ENCODE measurements at places on chromosomes 16 and 17.

- DNase-seq = no peak
Measured at GRCh38 chr17:36861531-36861930, 75.7 kb upstream of the LHX1 start.

- DNase-seq = no peak
Measured at GRCh38 chr17:70138291-70138865, 31.0 kb upstream of the KCNJ2 start.

DNA sequence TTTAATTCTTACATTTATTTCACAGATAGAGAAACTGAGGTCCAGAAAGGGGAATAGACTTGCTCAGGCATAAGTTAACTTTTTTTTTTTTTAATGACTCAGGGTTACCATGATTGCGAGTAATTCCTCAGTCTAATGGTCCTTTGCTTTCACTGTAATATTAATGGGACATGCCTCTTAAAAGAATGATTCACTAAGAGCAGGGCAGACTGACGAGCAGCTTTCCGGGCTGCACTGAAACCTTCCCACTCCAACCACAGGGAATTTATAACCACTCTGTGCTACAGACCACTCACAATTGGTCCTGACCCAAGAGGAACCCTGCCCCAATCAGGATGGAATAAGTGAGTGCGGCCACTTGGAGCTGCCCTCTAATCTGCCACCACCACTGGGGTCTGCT is 5.7 kb downstream of the HOXB2 start:
- DNase-seq = no peak

DNA sequence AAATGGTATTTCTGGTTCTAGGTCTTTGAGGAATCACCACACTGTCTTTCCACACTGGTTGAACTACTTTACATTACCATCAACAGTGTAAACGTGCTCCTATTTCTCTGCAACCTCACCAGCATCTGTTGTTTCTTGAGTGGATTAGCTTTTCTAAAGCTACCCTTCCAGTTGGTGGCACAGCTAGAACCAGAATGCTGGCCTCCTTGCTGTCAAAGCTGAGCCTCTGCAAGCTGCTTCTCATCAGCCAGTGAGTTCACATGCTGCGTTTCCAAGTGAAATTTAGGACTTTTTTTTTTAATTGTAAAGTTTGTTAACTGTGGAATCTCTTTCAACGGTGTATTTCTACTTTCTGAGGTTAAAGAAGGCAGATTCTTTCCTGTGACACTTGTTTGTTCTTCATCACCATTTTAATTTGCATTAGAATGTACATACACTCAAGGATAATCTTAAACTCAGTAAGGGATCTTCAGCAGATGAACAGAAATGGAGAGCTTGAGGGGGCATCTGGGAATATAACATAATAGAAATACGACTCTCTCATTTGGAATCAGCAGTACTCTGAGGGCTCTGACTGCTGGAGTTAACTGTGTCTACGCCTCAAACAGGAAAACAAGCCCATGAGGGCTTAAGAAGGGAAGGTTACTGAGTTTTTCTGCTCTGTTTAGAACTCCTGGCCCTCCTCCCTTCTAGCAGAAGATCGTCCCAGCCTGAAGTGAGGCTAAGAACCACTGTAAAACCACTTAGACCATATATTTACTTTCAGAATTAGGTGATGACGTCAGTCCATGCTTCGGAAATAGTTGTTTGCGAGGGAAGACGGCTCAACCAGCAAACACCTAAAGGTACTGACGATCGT is 148.4 kb upstream of the FAM20A start:
- DNase-seq = no peak

DNA sequence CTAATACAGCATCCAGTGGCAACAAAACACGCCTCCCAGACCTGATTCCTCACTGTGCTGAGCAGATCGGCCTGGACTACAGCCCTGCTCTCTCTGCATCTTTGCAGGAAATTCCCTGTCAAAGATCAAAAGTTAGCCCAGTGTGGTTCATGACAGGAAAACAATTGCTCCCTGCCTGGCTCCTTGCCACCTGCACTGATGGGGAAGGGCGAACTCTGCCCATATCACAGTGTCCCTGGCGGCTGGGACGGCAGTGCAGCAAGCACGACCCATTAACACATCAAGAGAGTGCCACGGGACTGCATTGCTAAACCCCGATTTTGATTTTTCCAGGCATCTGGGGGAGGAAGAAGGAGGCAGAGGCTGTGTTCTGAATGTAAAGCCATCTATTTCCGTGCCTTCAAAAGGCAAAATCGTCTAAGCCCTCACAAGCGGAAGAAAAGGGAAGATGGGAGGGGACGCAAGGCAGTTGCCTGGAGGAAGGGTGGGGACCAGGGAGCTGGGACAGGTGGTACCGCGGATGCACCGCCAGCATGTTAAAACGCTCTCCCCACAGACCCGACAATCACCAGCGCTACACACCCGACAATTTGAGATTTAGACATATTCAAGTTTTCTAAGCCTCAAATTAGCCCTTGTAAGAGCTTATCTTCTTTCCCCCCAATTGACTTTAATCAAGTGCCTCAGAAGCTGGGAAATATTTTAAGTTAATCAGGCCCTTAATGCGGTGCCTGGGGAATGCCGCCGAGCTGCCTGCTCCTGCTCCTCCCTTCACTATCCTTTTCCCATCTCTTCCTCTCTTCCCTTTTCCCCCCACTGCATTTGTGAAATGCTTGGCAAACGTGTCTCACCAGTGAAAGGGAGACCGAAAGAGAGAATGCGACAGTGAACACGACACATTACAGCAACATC is 238.8 kb upstream of the CDH5 start:
- no peak for DNase-seq

DNA sequence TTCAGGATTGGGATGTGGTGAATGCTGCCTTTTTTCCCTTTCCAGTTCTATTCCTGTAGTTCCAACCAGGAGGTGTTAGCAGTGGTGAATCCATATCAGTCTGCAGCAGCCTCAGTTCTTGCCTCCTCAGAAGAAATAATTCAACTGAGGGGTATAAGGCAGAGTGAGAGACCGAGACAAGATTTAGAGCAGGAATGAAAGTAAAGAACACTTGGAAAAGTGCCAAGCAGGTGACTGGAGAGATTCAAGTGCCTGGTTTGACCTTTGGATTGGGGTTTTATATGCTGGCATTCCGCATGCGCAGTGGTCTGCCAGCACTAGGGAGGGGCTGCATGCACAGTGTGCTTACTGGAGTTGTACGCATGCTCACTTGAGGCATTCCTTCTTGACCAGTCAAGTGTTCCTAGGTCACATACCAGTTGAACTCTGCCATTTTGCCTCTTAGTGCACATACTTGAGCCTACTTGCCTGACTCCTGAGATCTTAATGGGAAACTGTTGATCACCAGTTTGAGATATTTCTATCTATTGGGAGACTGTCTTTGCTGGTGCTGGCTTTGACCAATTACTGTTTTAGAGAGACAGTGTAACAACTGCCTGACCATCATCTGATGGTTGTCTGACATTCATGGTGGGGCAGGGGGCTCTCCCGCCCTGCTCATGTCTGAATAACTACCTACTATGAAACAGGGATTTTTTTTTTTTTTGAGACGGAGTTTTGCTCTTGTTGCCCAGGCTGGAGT is 680 bp upstream of the CCL15 start:
- DNase-seq = peak; percentile 56

GRCh38 chr17:14303343-14304221 is 2.7 kb downstream of the HS3ST3B1 start:
- DNase-seq = no peak

DNA sequence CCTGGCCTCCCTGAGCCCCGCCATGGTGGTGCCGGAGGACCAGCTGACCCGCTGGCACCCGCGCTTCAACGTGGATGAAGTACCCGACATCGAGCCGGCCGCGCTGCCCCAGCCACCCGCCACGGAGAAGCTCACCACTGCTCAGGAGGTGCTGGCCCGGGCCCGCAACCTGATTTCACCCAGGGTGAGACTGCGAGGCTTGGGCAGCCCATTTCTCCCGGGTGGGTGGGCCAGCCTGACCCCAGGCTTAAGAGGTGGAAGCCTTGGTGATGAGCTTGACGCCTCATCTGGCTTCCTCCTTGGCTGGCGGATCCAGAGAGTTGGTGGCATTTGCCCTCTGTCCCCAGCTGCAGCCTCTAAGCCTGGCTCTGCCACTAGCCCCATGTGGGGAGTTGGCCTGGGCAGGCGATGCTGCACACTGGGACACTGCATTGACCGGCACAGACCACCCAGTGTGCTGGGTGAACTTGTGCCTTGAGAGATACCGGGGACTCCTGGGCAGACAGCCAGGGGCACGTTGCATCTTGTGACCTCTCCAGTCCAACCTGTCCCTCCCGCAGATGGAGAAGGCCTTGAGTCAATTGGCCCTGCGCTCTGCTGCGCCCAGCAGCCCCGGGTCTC is 3.0 kb downstream of the CDT1 start:
- no peak for DNase-seq

- DNase-seq = no peak
Measured at GRCh38 chr16:3957344-3957980, 76.9 kb upstream of the CREBBP start.

DNA sequence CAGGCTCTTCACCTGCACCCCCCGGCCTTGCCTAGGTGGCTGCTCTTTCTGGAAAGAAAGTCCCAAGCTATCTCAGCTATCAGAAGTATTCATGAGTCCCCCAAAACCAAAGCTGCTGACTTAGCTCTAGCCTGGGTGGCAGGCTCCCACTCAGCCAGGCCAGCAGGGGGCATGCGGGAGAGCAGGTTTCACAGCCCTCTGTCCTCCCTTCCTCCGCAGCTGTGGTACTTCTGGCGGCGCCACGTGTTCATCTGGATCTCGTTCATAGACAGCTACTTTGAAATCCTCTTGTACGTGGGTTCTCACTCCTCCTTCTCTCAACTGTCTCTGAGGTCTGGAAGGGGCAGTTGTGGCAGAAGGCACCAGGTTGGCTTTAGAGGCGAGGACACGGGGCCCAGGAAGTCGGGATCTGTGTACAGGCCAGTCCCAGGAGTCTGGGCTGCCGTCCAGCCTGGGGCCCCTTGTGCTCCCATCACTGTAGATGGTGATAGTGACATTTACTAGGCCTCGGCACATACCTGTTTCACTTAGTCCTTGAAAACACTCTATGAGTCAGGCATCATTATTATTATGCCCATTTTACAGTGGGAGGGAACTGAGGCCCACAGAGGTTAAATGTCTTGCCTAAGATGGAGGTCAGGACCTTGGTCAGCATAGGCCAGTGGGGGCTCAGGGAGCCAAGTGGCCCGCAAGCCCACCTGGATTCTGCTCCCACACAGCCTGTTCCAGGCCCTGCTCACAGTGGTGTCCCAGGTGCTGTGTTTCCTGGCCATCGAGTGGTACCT is 12.9 kb downstream of the TRPV2 start:
- no peak for DNase-seq

- no peak for DNase-seq
Measured at GRCh38 chr17:2889256-2889655, 93.0 kb downstream of the RAP1GAP2 start.

- DNase-seq = no peak
Measured at GRCh38 chr17:34412965-34413441, 50.0 kb upstream of the CCL1 start.

GRCh38 chr17:31726980-31727427 is 132.0 kb downstream of the COPRS start:
- DNase-seq = no peak

DNA sequence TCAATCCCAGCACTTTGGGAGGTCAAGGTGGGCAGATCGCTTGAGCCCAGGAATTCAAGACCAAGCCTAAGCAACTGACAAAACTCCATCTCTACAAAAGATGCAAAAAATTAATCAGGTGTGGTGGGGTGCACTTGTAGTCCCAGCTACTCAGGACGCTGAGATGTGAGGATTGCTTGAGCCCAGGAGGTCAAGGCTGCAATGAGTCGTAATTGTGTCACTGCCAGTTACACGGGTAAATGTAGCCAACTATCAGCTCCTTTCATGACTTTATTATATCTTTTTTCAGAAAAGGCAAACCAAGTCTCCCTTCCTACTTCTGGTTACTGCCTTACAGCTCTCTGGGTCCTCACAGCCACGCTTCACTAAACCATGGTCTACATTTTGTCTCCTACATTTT is 4.0 kb downstream of the SDF2 start:
- DNase-seq = no peak

- no peak for DNase-seq
Measured at GRCh38 chr17:73910206-73910605, 266.0 kb upstream of the SDK2 start.

- peak; percentile 82 for DNase-seq
Measured at GRCh38 chr16:19879241-19879792, 5.3 kb downstream of the GPRC5B start.

GRCh38 chr17:48489781-48490180 is 41.0 kb downstream of the HOXB1 start:
- no peak for DNase-seq

DNA sequence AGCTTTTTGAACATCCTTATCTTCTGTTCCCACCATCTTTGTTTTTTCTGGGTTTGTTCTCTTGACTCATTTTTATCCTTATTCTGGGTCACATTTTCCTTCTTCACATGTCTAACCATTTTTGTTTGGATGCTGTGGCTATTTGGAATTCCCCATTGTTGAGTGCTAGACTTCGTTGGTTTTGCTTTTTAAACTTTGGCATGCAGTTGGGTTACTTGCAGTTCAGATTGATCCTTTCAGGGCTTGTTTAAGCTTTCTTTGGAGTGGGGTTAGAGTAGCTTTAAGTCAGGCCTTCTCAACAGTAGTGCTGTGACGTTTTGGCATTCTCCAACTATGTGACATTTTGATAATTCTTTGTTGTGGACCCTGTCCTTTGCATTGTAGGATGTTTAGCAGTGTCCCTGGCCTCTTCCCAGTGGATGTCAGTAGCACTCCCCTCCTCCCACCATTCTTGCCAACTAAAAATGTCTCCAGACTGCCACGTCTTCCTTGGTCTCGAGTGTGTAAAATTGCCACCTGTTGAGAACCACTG is 21.1 kb downstream of the PRMT7 start:
- DNase-seq = no peak

DNA sequence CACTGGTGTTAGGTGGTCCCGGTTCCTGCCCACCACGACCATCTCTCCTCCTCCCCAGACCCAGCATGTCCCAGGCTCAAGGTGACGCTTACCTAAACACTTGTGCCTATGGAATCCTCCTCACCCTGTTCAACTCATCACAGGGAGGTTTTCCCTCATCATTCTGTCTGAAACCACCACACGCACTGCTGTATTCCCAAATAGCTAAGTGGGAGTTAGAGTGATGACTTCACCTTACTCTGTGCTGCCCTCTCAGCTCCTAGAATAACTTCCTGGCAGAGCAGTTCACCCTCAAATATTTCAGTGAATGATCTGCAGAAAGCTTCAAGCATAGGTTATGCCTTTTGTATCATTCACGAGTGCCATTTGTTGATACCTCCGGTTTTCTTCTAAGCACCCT is 216.5 kb downstream of the CPPED1 start:
- DNase-seq = no peak

Data from ureter (tissue), 1 donor.